Stimulated activated CD4-positive, alpha-beta T cell treated with anti-CD3 and anti-CD28 coated beads, TNF-alpha, amount 100 ng/mL, for 4 hours (primary cell): ENCODE measurements at places on chromosomes 3 and 15.

GRCh38 chr15:89395461-89395871 lies 60.8 kb upstream of the POLG start:
- no peak for DNase-seq

DNA sequence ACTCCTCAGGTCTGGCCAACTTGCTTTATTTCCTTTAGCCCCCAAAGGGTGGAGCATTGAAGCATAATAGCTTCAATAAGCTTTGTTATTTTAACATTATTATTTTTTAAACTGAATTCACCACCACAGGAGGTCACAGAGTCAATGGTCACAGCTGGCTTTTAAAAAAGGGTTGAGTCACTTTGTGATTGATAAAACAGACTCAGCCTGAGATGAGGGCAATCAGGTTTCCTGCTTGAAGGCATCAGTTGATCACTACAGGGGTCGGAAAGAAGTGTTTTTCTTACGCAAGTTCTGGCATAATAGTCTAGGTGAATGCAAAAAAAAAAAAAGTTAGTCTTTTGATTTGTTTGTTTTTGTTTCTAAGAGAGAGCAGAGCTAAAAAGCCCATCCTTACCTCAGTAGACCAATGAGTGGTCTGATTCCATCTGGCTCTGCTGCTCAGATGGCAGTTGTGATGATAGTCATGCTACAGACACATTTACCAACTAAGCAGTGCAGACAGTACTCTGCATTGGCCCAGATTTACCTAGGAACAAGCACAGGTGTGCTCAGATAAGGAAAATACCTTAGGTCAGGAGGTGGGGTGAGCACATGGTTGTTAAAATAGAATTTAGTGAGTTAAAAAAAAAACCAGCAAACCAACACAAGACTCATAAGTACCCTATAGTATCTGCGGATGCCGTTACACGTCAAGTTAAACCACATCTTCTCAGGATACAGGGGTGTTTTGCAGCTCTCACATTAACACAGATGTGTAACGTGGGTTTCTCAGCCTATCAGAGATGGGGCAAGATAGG lies 22.6 kb downstream of the ZNF80 start:
- DNase-seq = no peak

DNA sequence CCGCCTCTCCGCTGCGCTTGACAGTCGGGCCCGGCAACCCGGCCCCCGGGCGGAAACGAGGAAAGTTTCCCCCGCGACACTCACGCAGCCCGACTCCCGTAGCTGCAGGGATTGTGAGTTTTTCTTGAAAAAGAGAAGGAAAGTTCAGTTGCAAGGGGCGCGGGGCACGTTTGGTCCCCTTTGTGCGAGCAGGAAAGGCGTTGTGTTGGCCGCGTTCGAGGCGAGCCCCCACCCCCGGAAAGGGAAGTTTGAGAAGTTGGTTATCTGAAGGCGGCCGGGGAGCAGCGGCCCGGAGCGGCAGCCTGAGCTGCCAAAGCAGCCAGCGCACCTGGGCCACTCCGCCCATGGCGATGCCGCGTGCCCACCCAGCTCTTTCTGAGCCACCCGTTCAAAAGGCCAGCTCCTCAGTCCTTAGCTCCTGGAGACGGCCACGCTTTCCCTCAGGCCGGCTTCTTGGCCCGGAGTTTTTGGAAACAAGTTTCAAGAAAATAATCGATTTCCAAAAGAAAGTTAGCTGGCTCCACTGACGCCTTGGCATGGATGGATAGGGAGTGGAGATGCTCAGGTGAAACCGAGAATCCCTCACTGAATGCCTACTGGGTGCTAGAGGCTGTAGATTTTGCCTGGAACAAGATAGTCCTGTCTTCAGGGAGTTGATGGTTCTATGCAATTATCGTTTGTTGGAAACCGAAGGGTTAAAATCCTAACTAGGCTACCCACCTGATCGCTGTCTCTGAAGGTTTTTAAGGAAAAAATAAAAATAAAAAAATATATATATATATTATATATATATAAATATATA lies 832 bp downstream of the TGFBR2 start:
- DNase-seq = peak; percentile 53

DNA sequence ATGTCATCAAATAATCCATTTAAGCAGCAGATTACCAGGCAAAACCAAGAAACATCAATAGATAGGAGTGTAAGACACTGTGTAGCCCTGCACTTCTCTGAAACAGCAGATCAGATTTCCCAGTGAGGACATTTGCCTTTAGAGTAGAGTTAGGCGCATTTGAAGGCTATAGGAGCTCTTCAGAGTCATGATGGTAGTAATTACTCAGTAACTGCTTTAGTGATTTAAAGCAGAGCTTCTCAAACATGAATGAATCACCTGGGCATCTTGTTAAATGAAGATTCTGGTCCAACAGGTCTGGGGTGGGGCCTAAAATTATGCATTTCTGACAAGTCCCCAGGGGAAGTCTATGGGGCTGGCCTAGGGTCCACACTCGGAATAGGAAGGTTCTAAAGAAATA lies 36.9 kb downstream of the THRB start:
- no peak for DNase-seq

GRCh38 chr3:108006077-108006771 lies 84.6 kb downstream of the CD47 start:
- DNase-seq = no peak

DNA sequence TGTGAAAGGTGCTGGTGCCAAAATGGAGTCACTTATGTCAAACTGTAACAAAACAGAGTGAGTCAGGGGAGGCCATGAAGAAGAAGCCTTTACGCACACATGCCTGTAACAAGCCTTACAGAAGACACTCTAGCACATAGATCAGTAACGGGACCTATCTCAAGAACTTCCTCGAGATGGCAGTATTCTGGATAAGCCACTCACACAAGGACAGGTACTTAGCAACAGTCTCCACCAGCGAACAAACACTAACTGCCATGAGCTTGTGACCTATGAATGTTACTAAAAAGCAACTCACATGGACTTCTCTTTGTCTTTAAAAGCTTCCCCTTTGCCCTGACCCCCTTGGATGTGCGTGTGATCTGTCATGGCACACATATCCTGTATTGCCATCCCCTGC lies 235.1 kb downstream of the CD47 start:
- no peak for DNase-seq

GRCh38 chr15:37055481-37055880 lies 44.9 kb downstream of the MEIS2 start:
- DNase-seq = no peak

- no peak for DNase-seq
Measured at GRCh38 chr15:58524247-58524646, 92.5 kb downstream of the LIPC start.

GRCh38 chr3:83096-83495 lies 113.5 kb upstream of the CHL1 start:
- no peak for DNase-seq

DNA sequence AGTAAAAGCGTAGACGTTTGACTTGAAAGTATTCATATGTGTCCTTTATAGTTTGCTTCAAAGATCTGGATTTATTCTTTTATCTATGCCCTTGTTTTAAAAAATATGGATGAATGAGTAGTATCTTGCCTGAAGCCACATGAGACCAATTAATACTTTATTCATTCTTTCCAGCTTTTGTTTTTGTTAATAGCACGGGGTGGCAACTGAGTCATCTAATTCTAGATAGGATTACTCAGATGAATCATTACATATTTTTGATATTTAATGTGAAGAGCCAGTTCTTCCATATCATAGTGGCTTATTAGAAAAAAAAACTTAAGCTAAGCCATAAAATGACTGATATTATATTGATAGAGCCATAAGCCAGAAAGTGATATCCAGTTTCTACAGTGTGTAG lies 121.9 kb downstream of the BBX start:
- DNase-seq = no peak

DNA sequence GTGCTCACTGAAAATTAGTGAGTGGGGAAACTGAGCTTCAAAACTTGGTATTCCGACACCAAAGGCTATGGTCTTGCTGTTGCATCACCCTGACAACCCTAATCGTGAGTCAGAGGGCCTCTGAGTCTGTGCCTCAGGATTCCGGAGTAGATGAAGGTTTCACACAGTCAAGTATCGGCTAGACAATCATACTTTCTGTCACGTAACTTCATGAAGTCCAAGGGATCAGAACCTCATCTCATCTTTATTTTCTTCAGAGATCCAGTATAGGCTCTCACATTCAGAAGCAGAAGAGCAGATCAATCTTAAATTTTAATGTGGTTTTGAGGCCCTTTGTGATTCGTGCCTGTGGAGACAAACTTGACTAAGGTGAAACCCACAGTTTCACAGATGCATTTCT lies 26.1 kb upstream of the NECTIN3 start:
- DNase-seq = no peak

- DNase-seq = no peak
Measured at GRCh38 chr3:12230406-12230805, 58.5 kb upstream of the PPARG start.

GRCh38 chr3:42159147-42159546 lies 68.0 kb downstream of the TRAK1 start:
- no peak for DNase-seq

DNA sequence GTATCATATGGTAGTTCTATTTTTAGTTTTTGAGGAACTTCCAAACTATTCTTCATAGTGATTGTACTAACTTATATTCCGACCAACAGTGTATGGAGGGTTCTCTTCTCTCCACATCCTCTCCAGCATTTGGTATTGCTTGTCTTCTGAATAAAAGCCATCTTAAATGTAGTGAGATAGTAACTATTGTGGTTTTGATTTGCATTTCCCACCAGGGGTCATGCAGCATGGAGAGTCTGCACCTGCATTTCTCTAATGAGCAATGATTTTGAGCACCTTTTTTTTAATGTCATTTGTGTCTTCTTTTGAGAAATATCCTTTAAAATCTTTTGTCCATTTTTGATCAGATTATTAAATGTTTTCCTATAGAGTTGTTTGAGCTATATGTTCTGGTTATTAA lies 718.5 kb downstream of the ZBBX start:
- no peak for DNase-seq

- DNase-seq = peak; percentile 41
Measured at GRCh38 chr15:25933456-25934158, 70.5 kb upstream of the ATP10A start.

DNA sequence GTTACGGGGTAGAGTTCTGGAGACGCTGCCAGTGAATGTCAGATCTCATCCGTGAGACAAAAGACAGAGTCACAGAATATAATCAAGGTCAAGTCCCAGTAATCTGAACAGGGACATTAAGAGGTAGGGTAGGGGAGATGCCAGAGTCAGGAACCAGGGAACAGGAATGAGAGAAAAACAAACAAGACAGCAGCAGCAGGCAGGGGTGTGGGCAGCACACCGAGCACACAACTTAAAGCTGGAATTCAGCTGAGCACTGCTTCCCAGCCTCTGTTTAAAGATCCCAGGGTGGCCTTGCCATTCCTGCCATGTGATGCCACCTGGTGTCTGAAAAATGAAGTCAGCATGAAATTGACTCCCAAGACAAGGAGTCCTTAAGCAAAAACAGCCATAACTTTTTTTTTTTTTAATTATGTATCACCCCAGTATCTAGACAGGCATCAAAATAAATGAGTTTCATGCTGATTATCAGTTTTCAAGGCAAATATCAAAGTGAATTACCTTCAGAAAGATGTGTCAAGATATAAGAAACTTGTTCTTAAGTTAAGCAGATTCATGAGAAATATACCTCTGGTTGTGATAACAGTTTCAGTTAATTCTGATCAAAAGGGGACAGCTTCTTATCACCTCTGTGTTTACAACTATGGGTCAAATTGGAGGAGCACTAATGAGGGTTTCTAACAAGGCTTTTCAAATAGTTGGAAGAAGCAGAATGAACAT lies 203.7 kb downstream of the SLC9A9 start:
- no peak for DNase-seq

DNA sequence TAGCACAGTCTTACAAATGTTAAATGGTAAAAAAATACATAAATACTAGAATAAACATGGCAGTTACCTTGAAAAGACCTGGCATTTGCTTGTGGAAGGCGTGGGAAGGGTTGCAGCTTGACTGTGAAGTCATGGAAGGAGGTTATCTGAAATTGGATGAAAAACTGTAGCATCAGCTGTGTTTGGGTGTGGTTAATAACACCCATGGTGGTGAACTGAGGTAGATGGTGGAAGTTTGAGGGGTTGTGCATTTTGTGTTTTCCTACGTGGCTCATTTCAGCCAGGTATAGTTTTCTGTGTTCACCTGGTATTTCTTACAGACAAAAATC lies 46.5 kb downstream of the PSMD6 start:
- DNase-seq = no peak

GRCh38 chr3:71218508-71218907 lies 365.0 kb downstream of the FOXP1 start:
- DNase-seq = no peak

- DNase-seq = no peak
Measured at GRCh38 chr3:23019596-23020300, 183.4 kb upstream of the UBE2E2 start.

GRCh38 chr3:127056281-127056680 lies 73.4 kb downstream of the PLXNA1 start:
- no peak for DNase-seq

DNA sequence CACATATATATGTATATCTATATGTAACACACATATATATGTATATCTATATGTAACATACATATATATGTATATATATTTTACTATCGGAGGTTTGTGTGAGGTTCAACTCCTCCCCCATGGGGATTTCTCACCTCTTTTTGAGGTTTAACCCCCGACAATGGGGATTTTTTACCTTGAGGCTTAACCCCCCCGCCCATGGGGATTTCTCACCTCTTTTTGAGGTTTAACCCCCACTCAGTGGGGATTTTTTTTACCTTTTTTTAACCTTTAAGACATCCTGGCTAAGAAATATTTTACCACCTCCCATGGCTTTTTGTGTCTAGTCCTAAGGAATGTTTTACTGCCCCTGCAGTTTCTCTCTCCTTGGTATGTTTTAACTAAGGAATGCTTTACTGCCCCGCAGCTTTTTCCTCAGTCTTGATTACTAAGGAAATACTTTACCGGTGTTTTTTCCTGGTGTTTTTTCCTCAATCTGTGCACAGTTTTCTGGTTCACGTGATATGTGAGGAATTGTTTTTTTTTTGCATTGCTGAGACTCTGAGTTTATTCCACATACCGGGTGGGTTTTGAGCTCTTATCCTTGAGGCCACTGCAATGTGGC lies 185.2 kb downstream of the KLF13 start:
- peak; percentile 21 for DNase-seq

DNA sequence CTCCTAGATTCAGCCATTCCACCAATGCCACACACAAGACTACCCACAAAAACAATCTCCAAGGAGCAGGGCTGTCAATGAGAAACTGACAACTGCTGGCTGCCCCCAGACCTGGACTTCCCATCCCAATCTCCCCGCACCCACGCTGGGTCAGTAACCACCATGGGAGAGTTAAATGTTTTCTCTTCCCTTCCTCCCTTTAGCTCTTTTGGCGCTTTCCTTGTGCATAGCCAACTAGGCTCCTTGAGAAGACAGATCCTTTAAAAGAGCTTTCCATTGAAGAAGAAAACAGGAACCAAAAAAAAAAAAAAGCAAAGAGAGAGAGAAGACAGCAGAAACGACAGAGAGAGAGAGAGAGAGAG lies 8.3 kb downstream of the BCL6 start:
- no peak for DNase-seq

- no peak for DNase-seq
Measured at GRCh38 chr3:153970741-153971347, 150.3 kb upstream of the ARHGEF26 start.

- no peak for DNase-seq
Measured at GRCh38 chr3:71262364-71263265, 320.9 kb downstream of the FOXP1 start.

GRCh38 chr3:2452249-2452648 lies 353.6 kb downstream of the CNTN4 start:
- no peak for DNase-seq

- DNase-seq = no peak
Measured at GRCh38 chr3:65052101-65052500, 364.3 kb upstream of the ADAMTS9 start.

GRCh38 chr3:132284781-132285619 lies 32.2 kb upstream of the ACP3 start:
- no peak for DNase-seq

GRCh38 chr3:33447958-33448357 lies 7.8 kb upstream of the UBP1 start:
- DNase-seq = no peak
